ENCODE measurements at places on chromosomes 12 and 14.

DNA sequence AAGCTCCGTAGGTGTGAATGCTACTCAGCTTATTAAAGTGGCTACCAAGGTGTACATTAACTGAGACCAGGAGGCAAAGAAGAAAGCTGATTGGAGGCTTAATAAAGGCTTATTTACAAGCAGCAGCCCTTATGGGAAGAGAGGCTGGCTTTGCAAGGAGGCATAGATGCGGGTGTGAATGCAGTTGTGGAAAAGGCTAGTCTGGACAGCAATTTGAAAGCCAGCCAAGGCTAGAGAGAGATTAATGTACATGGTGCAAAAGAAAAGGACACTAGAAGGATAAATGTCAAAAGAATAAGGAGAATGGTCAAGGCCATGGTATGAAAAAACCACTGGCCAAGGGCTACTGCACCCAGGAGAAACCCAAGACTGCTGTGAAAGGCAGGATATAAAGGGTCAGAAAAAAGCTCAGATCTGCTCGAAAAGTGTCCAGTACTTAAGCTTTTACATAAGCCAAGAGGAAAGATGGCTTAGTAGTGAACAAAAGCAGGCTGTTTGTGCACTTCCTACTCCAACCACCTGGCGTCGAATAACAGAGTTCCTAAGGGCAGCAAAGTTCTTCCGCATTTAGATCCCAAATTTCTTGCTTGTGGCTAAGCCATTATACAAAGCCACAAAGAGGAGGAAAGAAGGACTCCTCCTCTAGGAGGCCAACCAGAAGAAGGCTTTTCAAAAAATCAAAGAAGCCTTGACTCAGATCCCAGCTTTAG is 24.0 kb downstream of the KLRK1 start:
- DNase-seq, result peak; percentile 14

DNA sequence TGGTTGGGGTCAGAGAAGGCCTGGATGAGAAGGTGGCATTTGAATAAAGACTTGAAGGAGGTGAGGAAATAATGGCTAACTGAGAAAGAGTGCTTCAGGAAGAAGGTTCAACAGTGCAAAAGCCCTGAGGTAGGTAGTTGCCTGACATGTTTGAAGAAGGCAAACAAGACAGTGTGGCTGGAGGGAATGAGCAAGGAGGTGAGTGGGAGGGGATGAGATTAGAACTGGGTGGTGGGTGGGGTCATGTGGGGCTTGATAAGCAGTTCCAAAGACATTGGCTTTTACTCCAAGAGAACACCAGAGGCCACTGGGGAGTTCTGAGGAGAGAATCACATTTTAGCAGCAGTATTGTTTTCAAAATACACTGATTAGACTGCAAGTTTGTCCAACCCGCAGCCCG is 50.5 kb downstream of the HSPB8 start:
- no peak for DNase-seq

- DNase-seq, result no peak
Measured at GRCh38 chr12:122166422-122167349, 7.3 kb downstream of the IL31 start.

- DNase-seq, result no peak
Measured at GRCh38 chr12:6233121-6233971, 33.1 kb downstream of the CD9 start.

GRCh38 chr14:25150934-25151790 is 101.2 kb upstream of the STXBP6 start:
- DNase-seq, result peak; percentile 14
